CD4-positive, alpha-beta T cell treated with Interleukin-21 for 1 hour (primary cell): ENCODE measurements at places on chromosomes 1 and 21.

DNA sequence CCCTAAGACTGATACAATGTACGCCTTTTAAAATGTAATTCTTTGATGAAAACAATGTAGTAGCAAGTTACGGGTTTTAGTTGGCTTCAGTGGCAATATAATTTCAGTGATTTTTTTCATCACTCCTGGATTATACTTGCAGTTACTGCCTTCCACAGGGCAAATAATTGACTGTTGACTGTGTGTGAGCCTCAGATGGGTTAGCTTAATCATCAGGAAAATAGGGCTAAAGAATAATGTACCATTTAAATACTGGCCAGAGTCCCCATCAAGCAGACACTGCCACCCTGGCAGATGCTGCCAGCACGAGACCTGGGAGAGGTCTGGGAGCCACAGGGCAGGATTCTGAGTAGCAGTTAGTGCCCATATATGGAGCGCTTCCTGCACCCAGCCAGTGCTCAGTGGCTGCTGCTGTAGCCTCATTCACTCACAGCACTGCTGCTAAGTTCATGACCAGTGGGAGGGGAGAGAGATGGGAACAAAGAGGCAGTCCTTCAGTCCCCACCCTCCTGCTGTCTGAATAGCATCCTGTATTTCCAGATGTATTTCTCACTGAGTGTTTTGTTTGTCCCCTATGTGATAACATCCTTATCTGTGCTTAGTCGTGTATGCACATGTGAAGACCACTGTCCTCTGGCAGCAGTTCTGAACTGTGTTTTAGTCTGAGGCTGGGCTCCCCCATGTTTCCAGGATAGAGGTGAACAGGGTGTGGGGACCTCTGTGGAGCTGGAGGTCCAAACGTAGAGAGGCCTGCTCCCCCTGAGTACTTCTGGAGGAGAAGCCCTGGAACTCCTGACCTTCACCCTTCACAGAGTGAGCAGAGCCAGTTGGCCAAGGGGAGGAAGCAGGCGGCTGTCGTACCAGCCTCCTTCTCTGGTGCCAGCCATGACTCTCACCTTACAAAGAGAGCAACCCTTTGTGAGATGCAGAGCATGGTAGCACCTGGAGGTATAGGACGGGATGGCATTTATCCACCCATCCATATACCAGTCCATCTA lies 80.4 kb downstream of the ADARB1 start:
- DNase-seq, result peak; percentile 54

GRCh38 chr1:226001963-226002666 lies 3.0 kb upstream of the SDE2 start:
- peak; percentile 82 for DNase-seq

GRCh38 chr1:35883635-35884101 lies 659 bp downstream of the AGO1 start:
- DNase-seq, result peak; percentile 65

DNA sequence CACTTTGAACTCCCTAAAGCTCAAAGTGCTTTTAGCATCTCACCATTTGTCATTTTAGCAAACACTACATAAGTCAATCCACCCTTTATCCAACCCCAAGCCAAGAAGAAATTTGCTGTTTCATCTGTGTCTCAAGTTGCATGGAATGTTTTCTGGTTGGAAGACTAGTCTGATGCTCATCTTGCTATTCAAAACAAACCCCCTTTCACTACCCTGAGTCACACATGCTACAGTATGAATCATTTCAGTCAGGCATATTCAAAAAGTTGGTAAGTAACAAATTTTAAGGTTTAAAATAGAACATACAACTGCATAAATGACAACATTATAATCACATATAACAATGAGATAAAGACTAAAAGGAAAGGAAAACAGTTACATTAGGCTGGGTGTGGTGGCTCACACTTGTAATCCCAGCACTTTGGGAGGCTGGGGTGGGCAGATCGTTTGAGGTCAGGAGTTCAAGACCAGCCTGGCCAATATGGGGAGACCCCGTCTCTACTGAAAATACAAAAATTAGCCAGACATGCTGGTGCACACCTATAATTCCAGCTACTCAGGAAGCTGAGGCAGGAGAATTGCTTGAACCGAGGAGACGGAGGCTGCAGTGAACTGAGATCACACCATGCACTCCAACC lies 38.7 kb downstream of the DSTYK start:
- DNase-seq, result no peak

DNA sequence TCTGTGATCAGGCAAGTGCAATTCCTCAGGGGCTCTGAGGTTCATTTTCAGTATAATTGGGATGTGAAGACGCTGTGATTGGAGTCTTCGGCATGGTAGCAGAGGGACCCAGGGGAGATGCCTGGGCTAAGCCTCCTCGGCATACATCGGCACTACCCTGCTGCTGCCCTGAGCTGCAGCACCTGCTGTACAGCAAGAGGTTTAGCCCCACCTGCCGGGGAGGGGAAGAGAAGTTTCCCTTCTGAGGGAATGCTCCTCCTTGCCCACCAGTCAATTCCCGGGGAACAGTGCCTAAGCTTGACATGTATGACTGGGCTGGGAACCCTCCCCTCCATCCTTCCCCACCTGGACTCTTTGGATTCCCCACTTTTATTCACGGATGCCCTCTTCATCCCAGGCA lies 24.9 kb downstream of the CNIH3 start:
- DNase-seq, result no peak

- no peak for DNase-seq
Observed at GRCh38 chr1:168095476-168095875, 41.3 kb downstream of the GPR161 start.

GRCh38 chr1:98417820-98418219 lies 243.7 kb upstream of the SNX7 start:
- no peak for DNase-seq

DNA sequence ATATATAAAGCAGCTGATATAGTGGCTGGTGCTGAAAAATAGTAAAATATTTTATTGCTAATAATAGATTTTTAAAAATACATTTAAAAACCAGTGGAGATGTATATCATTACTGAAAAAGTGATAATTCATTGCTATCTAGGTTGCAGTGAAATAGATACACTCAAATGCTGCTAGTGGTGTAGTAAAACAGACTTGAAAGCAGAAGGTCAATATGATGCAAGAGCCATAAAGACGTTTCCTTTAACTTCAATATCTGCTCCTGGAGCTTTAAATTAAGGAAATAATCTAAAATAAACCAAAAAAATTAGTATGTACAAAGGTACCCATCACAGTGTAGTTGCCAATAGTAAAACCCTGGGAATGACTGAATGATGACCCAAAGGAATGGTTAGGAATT lies 26.2 kb downstream of the RHEX start:
- no peak for DNase-seq

DNA sequence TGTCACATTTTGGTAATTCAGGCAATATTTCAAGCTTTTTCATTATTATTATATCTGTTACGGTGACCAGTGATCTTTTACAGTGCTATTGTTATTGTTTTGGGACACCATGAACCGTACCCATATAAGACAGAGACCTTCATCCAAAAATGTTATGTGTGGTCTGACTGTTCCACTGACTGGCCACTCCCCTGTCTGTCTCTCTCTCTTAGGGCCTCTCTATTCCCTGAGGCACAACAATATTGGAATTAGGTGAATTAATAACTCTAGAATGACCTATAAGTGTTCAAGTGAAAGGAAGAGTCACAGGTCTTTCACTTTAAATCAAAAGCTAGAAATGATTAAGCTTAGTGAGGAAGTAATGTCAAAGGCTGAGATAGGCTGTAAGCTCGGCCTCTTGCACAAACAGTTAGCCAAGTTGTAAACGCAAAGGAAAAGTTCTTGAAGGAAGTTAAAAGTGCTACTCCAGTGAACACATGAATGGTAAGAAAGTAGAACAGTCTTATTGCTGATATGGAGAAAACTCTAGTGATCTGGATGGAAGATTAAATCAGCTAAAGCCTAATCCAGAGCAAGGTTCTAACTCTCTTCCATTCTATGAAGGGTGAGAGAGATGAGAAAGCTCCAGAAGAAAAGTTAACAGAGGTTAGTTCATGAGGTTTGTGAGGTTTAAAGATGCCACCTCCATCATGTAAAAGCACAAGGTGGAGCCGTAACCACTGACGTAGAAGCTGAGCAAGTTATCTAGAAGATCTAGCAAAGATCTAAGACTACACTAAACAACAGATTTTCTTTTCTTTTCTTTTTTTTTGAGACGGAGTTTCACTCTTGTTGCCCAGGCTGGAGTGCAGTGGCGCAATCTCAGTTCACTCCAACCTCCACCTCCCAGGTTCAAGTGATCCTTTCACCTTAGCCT lies 19.7 kb upstream of the DIPK1A start:
- peak; percentile 83 for DNase-seq

- DNase-seq, result no peak
Observed at GRCh38 chr1:225694151-225694603, 41.3 kb upstream of the ENAH start.

- DNase-seq, result no peak
Observed at GRCh38 chr1:23897083-23897482, 16.1 kb downstream of the CNR2 start.

DNA sequence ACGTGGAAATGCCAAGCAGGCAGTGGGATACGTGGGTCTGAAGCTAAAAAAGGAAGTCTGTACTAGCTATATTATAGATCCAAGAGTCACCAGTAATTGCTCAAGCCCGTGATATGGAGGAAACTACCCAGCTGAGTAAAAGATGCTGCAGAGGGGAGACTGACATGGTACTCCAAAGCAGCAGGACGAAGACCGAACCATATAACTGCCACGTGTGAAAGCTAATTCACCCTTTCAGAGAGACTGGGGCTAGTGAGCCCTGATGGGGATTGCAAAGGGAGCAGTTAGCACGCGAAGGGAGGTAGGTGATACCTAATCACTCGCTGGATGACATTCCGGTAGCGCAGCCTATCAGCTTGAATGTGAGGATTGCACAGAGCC lies 316 bp downstream of the AP4B1 start:
- no peak for DNase-seq

DNA sequence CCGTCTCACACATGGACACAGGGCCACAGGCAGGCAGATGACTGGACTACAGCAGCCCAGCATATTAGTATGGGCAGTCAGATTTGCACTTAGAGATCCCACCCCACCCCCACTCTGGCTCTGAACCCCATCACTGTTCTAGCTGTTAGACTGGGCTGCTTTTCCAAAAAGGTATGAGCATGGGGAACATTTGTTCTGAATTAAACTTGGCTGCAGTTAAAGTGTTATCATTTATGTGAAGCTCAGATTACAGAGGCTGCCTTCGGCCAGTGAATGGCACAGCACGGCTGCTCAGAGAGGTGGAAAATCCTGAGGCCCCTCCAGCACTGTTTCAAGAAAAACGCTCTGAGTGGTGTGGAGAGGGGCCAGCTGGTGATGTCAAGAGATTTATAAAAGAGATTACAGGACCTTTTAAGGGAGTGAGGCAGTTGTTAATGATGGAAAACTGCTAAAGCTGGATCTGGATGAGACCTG lies 6.9 kb upstream of the NOS1AP start:
- DNase-seq, result no peak

GRCh38 chr1:209383907-209384709 lies 199.4 kb upstream of the CAMK1G start:
- no peak for DNase-seq

GRCh38 chr1:12158357-12159092 lies 8.3 kb upstream of the TNFRSF1B start:
- DNase-seq, result no peak

GRCh38 chr21:41603476-41603875 lies 95.5 kb upstream of the TMPRSS2 start:
- no peak for DNase-seq

- no peak for DNase-seq
Observed at GRCh38 chr1:54667797-54668196, 26.2 kb downstream of the MROH7 start.

GRCh38 chr1:3551290-3551678 lies 60.0 kb downstream of the MEGF6 start:
- no peak for DNase-seq

- no peak for DNase-seq
Observed at GRCh38 chr1:7899741-7900140, 40.9 kb downstream of the TNFRSF9 start.

- DNase-seq, result no peak
Observed at GRCh38 chr1:41277371-41277975, 35.4 kb upstream of the SCMH1 start.

- DNase-seq, result peak; percentile 44
Observed at GRCh38 chr1:232335261-232335660, 294.7 kb downstream of the SIPA1L2 start.

GRCh38 chr1:74673351-74674111 lies at the start of gene ERICH3:
TSS of gene ERICH3 (minus strand) at chr1:74673792. CDS start at chr1:74673519, 273 bp downstream.
- DNase-seq, result no peak
